Activated B cell treated with CpG ODN at 0.5 μM for 24 hours (primary cell): ENCODE measurements at places on chromosomes 2 and 18. TPM values are rescaled to one million over a fixed set of nuclear protein-coding genes. Genes with fewer than 3 reads are reported as not detected.
A peak's percentile ranks its signal among the peaks of the same experiment; 100 is the strongest.

KYNU gene
- total RNA-seq, result 43.8 and 48.0 TPM in 2 replicates

GKN1 gene
- total RNA-seq, result not detected in 2 replicates

- H3K4me1 ChIP-seq, result no peaks in the 10 kb centered on the region
- no peak overlapping the region for H3K4me3 ChIP-seq
- no peaks in the 10 kb centered on the region for H3K27me3 ChIP-seq
- DNase-seq, result no peak
- no peaks in the 10 kb centered on the region for H3K36me3 ChIP-seq
- H3K27ac ChIP-seq, result no peak overlapping the region
These were observed 374.6 kb upstream of the LYPD1 start for GRCh38 chr2:133044556-133044955.

GRCh38 chr2:96773922-96774321 is 13.2 kb downstream of the CNNM4 start:
- peaks cover 7% of the 10 kb centered on the region for H3K36me3 ChIP-seq
- H3K4me1 ChIP-seq, result peaks cover 57% of the 10 kb centered on the region
- H3K27ac ChIP-seq, result peak overlapping the region; percentile 91
- DNase-seq, result peak; percentile 32
